NCI-H69 (cell line): ENCODE measurements at places on chromosomes 1 and 21.

DNA sequence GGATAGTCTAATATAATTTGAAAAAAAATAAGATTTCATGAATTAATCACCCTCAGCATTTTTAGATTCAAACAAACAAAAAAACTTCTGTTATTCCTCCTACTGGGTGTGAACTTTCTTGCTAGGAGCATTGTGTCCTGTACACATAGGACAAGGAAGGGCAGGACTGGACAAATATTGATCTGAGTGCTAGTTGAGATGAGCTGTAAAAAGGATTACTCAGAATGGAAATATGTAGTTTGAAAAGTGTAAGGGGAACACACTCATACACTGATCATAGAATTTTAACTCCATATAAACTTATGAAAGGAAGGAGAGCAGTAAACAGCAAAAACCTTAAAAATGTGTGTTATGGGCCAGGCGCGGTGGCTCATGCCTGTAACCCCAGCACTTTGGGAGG is 156.5 kb upstream of the ZNF648 start:
- no peak for DNase-seq

DNA sequence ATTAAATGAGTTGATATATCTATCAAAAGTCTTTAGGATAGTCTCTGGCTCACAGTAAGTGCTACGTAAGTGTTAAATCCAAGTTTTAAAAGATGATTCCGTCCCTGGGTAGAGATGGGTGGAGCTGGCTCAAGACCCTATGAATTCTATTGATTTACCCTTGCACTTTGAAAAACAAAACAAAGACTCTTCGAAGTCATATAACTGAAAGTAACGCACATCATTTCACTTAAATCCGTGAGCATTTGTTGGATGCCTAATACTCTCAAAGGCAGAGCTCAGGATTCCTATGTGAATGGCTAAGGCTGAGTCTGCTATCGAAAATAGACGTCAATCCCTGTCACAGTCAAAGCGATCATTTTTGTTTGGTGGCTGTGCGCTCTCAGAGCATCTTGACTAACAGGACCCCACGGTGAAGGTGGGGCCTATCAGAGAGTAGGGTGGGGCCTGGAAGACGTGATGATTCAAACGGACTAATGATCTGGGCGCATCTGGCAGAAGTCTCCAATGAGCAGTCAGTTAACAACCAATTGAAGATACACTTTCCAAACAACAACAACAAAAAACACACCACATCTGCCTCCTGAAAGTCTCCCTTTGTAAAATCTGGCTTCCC is 1.2 kb upstream of the NUCKS1 start:
- peak; percentile 58 for DNase-seq

DNA sequence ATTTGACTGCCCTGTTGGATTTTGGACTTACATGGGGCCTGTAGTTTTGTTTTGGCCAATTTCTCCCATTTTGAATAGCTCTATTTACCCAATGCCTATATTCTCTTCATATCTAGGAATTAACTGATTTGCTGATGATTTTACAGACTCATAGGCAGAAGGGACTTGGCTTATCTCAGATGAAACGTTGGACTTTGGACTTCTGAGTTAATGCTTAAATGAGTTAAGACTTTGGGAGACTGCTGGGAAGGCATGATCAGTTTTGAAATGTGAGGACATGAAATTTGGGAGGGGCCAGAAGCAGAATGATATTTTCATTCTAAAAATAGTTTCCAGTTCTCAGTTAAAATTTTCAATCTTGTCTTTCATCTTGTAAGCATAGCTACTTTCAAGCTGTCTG is 222.3 kb downstream of the COP1 start:
- DNase-seq, result no peak

DNA sequence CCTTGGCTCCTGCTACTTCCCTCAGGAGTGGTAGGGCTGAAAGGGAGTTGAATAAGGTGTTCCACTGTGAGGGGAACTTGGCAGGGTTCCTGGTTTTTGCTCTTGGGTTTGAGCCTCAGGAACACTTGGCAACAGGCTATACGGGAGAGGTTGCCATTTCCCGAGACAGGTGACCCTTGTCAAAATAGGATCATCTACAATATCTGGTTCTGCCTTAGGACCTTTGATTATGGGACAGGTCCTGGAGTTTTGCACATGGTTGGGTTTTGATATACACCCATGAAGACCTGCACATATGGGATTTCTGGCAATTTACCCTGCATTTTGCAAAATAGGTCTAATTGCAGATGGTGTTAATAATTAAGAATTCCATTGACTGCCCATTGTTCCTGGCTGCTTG is 31.1 kb downstream of the YY1AP1 start:
- peak; percentile 63 for DNase-seq

- DNase-seq, result peak; percentile 48
Measured at GRCh38 chr21:25313829-25314228, 293.5 kb downstream of the MRPL39 start.

DNA sequence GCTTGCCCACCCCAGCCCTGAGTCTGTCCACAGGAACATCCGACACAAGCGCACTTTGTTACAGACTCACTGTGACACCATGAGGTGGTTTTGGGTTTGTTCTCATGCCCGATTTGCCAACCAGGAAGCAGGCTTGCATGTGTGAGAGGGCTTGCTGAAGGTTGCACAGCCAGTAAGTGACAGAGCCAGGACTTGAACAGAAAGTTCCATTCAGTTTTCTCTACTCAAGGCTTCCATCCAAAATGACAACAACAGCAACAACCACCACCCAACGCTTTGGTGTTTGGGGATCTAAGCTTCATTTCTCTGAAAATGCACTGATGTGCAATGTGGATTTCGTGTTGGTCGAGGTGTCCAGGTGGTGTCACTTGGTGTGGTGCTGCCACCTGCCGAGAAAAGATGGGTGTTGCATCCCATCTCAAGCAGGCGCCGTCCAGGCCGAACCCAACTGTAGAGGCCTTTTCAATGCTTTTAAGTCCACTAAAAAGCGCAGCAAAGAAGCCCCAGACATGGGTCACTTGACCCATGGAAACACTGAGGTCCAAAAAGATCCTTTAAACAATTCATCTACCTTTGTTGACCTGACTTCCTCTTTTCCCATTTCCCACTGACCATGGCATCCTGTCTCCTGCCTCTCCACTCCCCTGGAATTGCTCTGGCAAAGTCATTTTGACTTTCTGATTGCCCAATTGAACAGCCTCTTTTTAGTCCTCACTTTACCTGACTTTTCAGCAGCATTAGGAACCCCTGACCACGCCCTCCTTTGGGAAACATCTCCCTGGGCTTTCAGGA is 12.2 kb downstream of the CITED4 start:
- DNase-seq, result peak; percentile 56

GRCh38 chr1:231938711-231939110 is 312.1 kb downstream of the DISC1 start:
- no peak for DNase-seq

DNA sequence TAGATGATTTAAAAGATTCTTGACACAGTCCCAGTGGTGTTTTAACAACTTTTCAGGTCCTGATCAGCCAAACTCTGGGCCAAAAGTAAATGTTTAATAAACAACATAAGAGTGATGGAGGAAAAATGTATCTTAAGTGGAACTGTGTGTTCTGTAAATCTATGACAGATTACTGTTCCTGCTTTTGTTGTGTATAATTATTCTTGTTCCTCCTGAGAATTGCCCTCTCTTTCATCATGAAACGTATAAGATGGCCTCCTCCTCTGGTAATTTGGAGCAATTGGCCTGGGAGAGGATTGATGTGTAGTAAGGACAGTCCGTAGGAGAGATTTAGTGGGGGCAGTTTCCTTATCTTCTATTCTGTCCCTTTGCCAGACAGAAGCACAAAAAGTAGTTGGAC is 34.5 kb downstream of the GALNT2 start:
- no peak for DNase-seq

GRCh38 chr1:37146071-37146470 is 111.8 kb upstream of the GRIK3 start:
- no peak for DNase-seq

- peak; percentile 64 for DNase-seq
Measured at GRCh38 chr1:93908394-93909145, 660 bp downstream of the GCLM start.
